ENCODE measurements at places on chromosomes 2 and 18.

- DNase-seq, result no peak
Measured at GRCh38 chr2:150817422-150817821, 330.0 kb upstream of the RND3 start.

GRCh38 chr2:120786038-120786960 is 50.6 kb downstream of the GLI2 start:
- DNase-seq, result no peak

GRCh38 chr18:24914685-24915084 is 437.3 kb downstream of the ZNF521 start:
- DNase-seq, result no peak

- no peak for DNase-seq
Measured at GRCh38 chr2:58895857-58896256, 654.7 kb upstream of the FANCL start.

DNA sequence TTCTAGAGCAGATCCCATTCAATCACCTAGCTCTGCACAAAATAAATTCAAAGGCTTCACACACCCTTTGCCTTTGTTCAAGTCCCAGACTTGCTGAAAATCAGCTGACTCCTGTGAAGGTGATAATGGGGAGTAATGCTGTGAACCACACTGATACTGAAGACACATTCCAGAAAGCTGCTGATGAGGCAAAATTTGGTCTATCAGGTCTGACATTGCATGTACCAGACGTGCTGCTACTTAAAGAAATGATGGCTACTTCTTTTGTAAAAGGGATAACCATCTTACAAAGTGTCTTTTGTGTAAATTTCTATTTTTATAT is 7.8 kb upstream of the CTIF start:
- DNase-seq, result no peak

DNA sequence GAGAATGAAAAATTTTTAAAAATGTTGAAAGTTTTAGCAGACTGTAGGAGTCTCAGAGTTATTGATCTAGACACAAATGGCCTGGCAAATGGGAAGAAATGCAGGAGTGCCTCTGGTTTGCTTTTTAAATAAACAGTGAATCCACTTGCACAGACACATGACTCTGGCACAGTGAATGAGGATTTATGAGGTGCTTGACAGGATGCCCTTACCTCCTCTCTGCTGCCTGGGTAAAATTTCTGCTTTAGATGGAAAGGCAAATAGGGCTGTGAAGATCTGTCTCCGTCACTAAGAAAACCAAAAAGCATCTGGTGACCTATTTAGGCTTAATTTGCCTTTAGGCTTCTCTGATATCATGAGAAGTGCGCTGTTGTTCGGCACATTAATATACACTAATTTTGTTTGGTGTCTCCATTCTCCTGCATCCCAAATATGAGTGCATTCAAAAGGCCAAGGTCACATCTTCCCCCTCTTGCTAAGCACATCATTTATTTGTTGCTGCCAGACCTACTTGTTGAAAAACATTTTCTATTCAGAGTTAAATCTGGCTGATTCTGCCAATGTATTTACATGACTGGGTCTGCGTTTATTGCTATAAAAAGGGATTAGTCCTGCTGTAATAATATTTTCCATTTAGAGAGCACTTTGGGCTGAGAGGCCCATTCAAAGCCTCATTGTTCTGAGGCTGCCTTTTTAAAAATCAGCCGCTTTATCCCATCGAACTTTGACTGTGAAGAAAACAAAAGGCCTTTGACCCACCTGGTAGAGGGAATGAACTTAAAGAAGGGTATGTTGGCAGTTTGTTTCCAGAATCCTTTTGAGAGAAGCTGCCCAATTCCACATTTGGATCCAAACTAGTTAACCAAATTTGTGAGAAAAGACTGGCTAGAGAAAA is 94.9 kb downstream of the RNF152 start:
- no peak for DNase-seq
